Stimulated activated naive CD8-positive, alpha-beta T cell treated with anti-CD3 and anti-CD28 coated beads, Interleukin-15, amount 100 ng/mL, for 72 hours (primary cell): ENCODE measurements at places on chromosomes 11 and 22.

DNA sequence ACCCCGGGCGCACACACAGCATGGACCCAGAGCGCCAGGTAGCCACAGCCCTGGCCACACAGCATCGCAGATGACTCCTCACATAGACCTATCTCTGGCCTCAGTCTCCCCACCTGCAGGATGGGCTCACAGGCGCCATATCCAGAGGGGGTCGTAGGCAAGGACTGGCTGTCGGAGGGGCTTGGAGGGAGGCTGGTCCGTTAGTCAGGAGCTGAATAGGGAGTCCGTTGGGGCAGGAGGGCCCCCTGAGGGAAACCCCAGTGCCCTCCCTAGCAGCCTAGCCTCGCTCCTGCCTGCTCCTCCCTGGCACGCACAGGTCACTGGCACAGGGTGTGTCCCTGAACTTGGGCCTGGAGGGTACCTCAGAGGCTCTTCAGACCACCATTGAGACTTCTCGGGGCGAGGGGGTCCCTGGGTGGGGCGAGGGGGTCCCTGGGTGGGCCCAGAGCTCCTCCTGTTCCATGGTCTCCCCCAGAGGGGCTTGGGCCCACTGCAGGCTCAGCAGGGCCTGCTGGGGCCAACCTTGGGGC is 2.0 kb downstream of the PLXNB2 start:
- no peak for DNase-seq

- DNase-seq = no peak
Observed at GRCh38 chr11:90100431-90100830, 14.7 kb downstream of the UBTFL1 start.

DNA sequence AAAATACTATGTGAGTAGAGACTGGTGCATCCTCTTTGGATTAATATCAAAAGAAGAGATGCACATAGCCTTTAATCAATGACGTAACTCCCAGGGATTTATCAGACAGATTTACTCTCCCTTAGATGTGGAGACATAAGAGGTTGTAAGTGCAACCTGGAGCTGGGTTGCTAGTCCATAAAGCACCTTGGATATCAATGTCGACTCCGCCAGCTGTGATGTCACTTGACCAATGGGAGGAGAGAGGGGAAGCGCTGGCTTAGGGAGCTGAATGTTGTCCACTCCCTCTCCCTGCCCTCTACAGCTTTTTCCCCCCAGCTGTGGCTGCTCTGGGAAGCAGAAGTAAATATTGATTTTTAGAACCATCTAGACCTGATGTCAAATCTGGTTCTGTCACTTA is 28.9 kb upstream of the TMEM86A start:
- no peak for DNase-seq

DNA sequence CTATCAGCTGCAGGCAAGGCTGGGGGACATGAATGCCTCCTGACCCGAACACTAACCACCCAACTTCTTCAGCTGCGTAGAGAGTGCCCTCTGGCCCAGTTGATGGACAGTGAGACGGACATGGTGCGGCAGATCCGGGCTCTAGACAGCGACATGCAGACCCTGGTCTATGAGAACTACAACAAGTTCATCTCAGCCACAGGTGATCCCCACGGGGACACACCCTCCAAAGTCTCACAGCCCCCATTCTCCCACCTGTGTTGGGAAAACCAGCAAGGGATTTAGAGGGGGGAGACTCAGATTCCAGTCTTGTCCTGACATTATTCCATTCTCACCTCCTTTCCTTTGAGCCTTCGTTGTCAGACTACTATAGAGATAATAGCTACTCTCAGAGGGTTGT is 912 bp downstream of the VPS51 start:
- DNase-seq = no peak

DNA sequence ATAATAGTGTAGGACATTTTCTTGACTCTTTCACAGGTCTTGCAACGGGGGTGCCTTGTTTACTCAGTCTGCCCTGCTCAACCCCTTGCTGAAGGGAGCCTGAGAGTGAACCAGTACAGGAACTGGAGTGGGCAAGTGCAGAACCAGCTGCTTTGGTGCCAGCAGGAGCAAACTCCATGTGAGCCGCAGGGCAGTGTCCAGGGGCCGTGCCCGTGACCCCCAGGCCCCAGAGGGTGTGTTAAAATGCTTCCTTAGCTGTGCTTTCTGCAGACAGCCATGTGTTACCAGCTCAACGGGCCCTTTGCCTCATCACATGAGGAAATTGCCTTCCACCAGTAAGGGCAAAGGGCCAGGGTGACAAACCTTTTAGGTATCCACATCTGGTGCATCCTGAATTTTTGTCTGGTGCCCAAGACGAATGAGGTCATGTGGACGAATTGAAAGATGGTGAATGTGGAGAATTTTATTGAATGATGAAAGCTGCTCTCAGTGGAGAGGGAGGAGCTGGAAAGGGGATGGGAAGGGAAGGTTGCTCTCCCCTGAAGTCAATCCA is 53.6 kb upstream of the OR5D13 start:
- no peak for DNase-seq

DNA sequence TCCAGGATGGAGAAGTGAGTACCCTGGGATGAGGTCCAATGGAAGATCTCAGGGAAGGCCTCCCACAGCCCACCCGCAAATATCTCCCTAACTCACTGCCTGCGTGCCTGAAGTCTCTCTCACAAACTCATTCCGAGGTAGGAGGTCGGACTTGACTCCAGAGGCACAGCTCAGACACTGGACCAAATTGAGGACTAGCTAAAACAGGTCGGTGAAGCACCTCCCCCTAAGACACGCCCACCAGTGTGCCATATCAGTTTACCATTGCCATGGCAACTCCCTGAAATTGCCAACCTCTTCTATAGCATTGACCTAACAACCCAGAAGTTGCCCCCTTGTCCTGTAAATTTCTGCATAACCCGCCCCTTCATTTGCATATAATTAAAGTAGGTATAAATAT is 17.5 kb downstream of the RPL3 start:
- DNase-seq = no peak

DNA sequence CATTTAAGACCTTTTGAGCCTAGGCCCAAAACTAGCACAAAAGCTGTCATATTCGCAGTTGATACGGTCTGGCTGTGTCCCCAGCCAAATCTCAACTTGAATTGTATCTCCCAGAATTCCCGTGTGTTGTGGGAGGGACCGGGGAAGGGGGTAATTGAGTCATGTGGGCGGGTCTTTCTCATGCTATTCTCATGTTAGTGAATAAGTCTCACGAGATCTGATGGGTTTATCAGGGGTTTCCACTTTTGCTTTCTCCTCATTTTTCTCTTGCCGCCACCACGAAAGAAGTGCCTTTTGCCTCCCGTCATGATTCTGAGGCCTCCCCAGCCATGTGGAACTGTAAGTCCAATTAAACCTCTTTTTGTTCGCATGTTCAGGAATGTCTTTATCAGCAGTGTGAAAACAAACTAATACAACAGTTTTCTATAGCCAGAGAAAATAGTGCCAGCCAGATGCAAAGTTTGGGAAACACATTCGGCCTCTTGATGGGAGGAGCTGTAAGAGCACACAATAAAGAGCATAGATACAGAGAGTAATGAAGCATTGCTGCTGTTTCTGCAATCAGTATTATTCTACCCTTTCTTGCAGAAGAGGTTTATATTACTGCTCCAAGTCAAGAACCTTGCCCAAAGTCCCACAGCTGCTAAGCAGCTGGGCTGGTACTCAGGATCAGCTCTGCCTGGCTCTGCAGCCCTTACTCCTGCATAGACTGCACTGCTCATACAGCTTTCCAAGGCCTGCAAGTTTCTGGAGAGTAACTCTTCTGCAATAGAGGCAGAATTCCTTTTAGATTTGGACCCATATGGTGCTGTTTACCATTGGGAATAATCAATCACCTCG is 2.0 kb upstream of the ZNF195 start:
- no peak for DNase-seq

GRCh38 chr11:101182467-101182866 is 52.9 kb upstream of the PGR start:
- no peak for DNase-seq

- no peak for DNase-seq
Observed at GRCh38 chr22:45793161-45793560, 121.5 kb downstream of the ATXN10 start.

GRCh38 chr11:72626414-72626936 is 47.7 kb downstream of the PDE2A start:
- DNase-seq = no peak

GRCh38 chr11:11798586-11799438 is 43.0 kb upstream of the USP47 start:
- peak; percentile 67 for DNase-seq

- peak; percentile 60 for DNase-seq
Observed at GRCh38 chr11:61797263-61797944, 4.7 kb downstream of the FEN1 start.

- no peak for DNase-seq
Observed at GRCh38 chr11:120735035-120735434, 223.5 kb downstream of the GRIK4 start.

DNA sequence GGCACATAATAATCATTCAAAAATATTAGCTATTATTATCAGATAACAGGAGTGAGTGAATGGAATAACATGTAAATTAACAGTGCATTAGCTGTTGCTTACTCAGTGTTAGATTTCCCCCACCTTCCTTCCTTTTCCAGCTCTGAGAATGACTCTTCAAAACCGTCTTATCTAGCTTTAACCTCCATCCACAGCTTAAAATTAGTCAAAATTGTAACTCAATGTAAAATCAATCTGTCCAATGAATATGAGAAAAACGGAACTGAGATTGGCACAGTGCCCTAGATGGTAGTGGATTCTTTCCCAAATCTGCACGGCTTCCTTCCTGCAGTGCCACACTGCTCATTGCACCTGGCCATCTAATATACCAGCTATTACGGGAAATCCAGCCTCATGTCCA is 156.8 kb upstream of the BDNF start:
- DNase-seq = no peak

- no peak for DNase-seq
Observed at GRCh38 chr22:38243007-38243765, 29.6 kb downstream of the TMEM184B start.

DNA sequence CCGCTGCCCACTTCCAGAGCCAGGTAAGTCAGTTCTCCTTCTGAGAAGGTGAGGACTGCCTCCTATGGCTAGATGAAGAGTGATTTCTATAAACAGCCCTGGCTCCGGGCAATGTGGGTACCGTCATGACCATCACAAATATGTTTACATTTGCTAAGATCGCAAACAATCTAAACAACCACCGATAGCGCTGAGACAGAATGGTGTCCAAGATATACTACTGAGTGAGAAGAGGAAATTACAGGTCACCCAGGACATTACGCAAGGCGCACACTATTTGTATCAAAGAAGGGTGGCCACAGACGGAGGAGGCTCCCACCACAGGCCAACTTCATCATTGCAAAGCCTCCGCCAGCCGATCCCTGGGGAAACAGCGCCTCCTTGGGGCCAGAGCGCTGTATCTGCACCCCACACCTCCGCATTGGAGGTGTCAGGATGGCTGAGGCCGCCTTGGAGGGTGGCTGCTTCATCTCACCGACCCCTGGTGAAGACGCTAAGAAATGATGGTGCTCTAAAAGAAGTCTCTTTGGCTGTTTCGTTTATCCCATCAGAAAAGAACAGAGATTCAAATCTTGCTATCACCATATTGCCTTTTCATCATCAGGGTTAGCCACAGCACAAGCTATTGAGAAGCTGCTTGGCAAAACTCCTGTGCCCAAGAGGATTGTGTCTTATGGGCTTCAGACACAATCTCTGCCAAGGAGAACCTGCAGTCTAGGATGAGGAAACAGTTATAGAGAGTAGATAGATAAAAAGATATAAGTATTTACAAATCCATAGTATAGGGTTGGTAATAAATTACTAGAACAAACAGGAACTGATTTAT is 12.3 kb upstream of the ASRGL1 start:
- peak; percentile 63 for DNase-seq

- no peak for DNase-seq
Observed at GRCh38 chr11:27716835-27717234, 16.6 kb upstream of the BDNF start.

DNA sequence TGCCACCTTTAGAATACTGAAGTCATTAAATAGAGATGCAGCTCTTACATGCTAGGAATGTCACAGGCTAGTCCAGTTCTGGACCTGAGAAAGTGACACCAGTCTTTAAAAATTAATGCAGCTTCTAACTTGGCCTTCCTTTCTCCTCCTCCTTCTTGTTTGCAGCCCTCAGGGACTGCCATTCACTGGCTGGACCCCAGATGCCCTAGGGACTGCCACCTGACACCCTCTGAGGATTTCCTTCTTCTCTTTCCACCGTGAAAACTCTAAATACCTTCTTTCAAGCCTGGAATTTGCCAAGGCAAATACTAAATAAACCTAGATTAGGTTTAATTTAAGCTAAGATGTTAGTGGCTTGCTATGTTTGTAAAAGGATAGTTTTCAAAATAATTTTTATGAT is 78.4 kb downstream of the MUC15 start:
- no peak for DNase-seq

DNA sequence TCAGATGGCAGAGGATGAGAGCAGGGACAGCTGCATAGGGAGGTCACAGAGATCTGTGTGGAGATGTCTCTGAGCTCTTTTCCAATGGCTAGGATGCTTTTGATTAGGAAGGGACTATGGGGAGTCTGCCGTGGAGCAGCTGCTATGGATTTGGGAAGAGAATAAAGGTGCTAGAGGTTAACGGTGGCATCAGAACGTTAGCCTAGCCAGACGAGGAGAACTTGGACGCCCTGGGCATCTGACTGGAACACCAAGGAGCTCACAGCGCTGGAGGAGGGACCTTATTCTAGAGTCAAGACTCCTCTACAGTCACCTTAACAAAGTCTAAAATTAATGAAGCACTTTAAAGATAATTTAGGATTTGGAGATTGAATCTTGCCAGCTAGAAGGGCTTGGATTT is 157.2 kb upstream of the B3GAT1 start:
- no peak for DNase-seq

DNA sequence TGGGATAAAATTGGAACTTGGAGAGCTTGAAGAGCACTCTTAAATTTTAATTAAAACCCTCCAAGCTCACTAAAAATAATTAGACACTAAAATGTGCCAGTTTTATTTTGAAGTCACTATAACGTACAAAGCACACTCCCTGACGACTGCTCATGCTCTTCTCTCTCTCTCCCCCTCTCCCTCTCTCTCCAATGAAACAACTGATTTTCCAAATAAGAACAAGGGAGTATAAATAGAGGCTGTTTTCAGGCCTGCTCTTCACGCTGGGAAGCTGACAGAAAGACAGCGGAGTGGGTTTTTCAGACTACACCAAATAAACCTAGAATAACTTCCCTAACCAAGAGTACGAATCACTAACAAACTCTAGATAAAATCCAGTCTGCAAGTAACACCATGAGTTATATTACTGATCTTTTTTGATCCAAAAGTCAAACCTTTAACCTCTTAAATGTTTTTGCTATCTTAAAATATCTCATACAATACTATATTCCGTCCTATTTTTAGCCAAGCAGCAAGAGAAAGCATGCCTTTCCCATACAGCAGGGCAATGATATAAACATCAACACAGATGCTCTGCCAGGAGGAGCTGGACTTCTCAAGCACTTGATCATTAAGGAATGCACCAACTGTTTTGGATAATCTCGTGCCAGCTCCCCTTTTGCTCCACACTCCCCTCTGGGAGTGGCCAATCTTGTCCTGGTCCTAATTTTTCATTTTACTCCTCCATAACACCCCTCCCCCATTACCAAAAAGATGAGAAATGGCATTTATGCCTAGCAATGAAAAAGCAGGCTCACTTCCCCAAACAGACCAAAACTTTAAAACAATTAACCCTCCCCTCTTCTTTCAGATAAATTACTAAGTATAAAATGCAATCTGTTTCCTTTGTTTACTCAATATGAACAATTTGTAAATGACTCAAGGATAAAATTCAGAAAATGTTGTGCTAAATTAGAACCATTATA is 116.9 kb downstream of the SOX6 start:
- DNase-seq = no peak
